ENCODE measurements at places on chromosomes 16 and 17.

GRCh38 chr17:64413513-64413912 is 22.9 kb upstream of the PECAM1 start:
- DNase-seq: no peak

- DNase-seq: no peak
Measured at GRCh38 chr16:55810451-55810961, 22.4 kb downstream of the CES1 start.

DNA sequence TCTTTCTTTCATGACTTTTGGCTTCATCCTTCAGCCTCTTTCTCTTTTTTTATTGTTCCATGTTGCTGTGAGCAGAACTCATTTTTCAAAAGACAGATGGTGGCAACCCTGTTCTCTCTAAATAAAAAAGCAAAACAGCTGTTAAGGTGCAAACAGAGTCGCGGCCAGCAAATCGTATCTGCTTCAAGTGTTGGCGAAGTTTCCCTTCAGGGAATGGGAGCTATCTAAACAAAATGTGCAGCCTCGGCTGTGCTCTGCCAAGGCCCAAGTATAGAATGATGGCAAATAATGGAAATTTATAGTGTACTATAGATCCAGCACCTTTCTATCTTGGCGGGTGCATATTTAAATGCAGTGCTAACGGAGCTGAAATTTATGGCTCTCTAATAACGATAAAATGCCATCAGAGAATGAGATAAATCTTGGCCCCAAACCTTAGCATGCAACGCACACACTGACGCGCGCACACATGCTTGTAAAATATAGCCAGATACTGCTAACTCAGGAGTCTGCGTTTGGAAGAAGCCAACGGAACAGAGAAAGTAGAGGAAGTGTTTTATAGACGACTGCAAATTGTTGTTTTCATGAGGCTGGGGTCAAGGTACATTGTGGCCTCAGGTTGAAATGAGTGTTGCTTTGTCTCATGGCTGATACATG is 315.5 kb upstream of the RBFOX1 start:
- no peak for DNase-seq

GRCh38 chr16:2152695-2153506 is 2.7 kb upstream of the TRAF7 start:
- DNase-seq: no peak

DNA sequence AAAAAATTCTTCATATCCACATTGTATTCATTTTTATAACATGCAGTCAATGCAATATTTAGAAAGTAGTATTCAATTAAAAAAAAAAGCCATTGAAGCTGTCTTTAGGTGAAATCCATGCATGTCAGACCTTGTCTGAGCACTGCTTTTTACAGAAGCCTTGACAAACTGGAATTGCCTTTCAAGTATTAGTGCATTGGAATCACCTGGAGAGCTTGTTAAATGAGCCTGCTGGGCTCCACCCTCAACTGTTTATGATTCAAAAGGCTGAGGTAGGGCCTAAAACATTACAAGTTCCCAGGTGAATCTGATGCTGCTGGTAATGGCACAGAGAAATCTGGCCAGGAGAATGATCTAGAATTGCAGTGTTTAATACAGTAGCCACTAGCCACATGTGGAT is 85.8 kb downstream of the HIC1 start:
- no peak for DNase-seq

- DNase-seq: peak; percentile 48
Measured at GRCh38 chr17:57902800-57903759, 52.1 kb downstream of the CUEDC1 start.

DNA sequence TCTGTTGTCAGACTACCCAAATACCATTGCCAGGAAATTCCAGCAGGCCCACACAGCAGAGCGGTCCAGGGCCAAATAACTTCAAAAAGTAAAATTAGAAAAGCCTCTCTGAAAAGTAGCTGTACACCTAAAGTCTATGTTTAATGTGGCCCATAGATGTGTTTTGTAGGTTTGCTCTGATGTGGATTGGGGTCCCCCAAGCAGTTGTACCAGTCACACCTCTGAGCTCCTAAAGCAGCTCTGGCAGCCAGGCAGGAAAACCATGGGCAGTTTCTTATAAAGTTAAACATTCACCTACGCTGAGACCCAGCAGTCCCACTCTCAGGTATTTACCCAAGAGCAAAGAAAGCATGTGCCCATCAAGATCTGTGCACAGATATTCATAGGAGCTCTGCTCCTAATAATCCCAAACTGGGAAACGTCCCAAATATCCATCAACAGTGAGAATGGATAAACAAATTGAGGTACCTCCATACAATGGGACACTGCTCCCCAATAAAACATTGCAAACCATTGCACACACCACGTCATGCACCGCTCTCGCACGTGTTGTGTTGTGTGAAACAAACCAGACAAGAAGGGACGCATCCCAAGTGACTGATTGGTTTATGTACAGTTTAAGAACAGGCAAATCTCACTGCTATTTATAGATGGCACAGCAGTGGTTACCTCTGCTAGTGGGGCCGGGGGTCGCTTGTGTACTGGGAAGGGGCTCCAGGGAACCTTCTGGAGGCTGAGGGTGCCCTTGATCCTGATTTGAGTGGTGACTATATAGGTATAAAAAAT is 15.8 kb upstream of the PRM1 start:
- DNase-seq: no peak

DNA sequence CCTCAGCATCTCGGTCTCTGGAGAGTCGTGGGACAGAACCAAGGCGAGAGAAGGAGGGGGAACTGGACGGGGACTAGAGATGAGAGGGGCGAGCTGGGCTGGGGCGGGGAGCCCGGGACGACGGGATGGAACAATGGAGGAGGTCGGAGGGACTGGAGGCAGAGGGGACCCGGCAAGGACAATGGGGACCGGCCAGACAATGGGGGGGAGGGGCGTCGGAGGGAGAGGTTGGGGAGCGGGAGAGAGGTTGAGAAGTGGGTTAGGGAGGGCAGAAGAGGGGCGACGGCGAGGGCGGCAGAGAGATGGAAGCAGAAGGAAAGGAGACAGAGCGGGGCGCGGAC is 719 bp downstream of the NGFR start:
- DNase-seq: peak; percentile 21

DNA sequence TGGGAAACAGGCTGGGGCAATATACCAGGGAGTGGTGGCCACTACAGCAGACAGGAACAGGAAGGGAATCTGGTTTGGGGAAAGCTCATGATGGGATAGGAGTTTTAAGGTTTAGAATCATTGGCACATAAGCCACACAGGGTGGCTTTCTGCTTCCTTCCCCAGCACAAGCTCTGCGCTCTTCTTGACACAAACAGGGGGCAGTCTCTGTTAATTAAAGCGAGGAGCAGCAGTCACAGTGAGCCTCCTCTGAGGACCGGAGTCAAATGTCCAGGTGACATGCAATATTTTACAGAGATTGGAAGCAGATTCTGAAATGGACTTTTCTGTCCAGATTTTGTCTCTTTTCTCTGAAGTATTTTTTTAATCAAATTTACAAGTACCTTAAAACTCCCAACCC is 2.8 kb upstream of the SHISA9 start:
- DNase-seq: no peak

DNA sequence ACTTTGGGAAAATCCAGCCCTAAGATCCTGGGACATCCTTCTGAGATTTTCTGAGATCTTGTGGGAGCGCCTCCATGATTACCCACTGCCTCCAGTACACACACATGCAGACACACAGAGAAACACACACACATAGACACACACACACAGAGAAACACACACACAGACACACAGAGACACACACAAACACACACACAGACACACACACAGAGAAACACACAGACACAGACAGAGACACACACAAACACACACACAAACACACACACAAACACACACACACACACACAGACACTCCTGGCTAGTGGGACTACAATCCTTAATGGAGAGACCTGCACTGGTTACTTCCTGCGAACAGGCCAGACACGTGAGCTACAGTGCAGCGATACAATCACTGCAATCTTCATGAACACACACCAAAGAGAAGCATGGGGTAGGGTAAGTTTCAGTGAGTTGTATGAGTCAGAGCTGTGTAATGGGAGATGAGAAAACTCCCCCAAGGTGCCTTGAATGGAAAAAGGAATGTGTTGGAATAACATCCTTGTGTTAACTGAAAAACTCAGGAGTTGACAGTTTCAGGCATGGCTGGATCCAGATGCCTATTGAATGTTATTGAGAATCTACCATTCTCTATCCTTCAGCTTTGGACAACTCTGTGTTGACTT is 79.5 kb downstream of the SLC6A2 start:
- no peak for DNase-seq

- no peak for DNase-seq
Measured at GRCh38 chr17:58822148-58823050, 66.7 kb downstream of the PPM1E start.

GRCh38 chr16:89495121-89495520 is 4.8 kb upstream of the ANKRD11 start:
- no peak for DNase-seq

- DNase-seq: no peak
Measured at GRCh38 chr17:42290577-42290976, 2.3 kb downstream of the STAT5A start.

DNA sequence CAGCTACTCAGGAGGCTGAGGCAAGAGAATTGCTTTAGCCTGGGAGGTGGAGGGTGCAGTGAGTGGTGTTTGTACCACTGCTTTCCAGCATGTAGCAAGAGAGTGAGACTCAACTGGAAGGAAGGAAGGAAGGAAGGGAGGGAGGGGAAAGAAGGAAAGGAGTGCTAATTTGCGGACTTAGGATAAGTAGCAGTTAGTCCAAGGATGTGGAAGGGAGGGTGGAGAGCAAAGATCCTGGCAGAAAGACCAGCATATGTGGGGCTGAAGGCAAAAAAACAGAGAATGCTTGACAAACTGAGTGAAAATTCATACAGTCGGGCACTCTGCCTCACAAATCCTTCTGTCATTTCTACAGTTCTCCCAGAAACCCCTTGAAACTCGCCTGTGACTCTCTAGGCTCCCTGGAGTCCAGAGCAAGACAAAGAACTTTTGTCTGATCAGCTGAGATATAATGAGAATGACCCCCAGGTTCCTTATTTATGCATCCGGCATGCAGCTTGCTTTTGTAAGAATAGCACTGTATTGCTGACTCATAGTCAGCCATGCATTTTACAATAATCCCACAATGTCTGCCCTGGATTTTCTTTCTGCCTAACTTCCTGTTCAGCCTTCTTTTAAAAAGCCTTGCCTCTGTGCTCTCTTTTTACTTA is 31.5 kb downstream of the CDK5RAP3 start:
- DNase-seq: no peak
